ENCODE measurements at places on chromosomes 13 and 19.
A peak's percentile ranks its signal among the peaks of the same experiment; 100 is the strongest.

DNA sequence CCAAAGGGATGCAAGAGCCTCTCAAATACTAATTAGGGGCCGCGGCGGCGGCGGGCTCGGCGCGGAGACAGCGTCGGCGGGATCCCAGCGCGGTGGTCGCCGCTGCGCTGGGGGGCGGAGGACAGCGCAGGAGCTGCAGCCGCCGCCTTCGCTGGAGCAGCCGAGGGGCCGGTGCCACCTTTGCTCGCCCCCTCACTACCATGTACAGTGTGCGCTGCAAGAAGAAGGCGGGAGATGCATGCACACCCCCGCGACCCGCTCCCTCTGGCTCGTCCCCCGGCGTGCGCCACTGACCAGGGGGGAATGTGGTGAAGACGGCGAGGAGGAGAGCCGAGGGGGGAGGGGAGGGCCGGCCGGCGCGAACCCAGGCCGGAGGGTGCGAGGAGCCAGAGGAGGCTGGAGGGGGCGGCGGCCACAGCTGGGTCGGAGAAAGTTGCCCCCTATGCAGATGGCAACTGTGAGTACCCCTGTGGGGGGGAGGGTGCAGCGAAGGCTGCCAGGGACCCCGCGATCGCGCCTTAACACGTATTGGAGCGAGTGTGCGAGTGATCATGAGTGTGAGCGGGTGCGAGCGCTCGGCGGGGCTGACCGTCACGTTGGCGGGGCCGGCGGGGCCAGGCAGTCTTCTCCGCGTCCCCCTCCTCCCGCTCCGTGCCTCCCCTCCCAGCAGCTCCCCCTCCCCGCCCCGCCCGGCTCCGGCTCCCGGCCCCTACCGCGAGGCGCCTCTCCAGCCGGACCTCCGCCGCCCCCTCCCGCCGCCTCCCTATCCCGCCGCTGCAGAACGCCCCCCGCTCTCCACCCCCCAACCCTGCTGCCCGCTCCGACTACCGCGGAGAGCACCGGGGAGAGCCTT lies 808 bp downstream of the SLITRK5 start:
- no peaks in the 10 kb centered on the region for H3K4me1 ChIP-seq
- no peaks in the 10 kb centered on the region for H3K36me3 ChIP-seq
- H3K27ac ChIP-seq, result no peak overlapping the region
- peak overlapping the region; percentile 10 for H3K4me3 ChIP-seq

DNA sequence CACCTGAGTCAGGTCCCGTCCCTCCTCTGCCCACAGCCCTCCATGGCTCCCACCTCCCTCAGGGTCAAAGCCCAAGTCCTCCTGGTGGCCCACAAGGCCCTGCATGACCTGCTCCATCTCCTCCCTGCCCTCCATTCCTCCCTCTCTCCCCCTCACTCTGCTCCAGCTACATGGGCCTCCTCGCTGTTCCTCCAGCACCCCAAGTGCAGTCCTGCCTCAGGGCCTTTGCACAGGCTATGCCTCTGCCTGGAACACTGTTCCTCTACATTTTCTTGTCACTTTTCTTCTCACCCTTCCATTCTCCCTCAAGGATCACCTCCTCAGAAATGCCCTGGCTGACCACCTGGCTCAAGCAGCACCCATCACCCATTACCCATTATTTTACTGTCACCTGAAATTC lies 41.5 kb downstream of the PTPRS start:
- H3K36me3 ChIP-seq, result no peaks in the 10 kb centered on the region
- no peak overlapping the region for H3K27ac ChIP-seq
- DNase-seq, result no peak
- H3K4me3 ChIP-seq, result no peak overlapping the region

GRCh38 chr13:110073982-110074381 lies 233.0 kb downstream of the COL4A1 start:
- no peak for DNase-seq
- no peaks in the 10 kb centered on the region for H3K27me3 ChIP-seq
- no peaks in the 10 kb centered on the region for H3K4me1 ChIP-seq
- H3K27ac ChIP-seq, result no peak overlapping the region
- no peak overlapping the region for H3K4me3 ChIP-seq
- no peaks in the 10 kb centered on the region for H3K36me3 ChIP-seq

- H3K4me3 ChIP-seq, result no peak overlapping the region
- DNase-seq, result peak; percentile 15
- H3K27me3 ChIP-seq, result no peaks in the 10 kb centered on the region
- H3K27ac ChIP-seq, result no peak overlapping the region
These were observed 63.5 kb downstream of the COLGALT1 start for GRCh38 chr19:17618936-17619335.

DNA sequence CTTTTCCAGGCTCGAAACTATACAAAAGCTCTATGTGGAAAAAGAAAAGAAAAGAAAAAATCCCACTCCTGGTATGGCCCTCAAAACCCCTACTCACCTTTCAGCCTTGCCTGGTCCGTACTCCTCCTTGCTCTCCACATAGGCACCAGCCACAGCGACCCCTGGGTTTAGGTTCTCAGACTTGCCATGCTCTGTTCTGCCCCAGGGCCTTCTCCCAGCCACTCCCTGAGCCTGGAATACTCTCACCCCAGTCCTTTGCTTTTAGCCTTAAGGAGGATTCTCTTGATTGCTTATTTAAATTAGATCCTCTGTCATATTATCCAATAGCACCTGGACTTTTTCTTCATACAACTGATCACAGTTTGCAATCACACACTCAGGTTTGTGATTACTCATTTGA lies 522.5 kb downstream of the DIAPH3 start:
- no peaks in the 10 kb centered on the region for H3K27me3 ChIP-seq
- H3K4me1 ChIP-seq, result no peaks in the 10 kb centered on the region
- no peak overlapping the region for H3K27ac ChIP-seq
- no peak for DNase-seq
- H3K4me3 ChIP-seq, result no peak overlapping the region

DNA sequence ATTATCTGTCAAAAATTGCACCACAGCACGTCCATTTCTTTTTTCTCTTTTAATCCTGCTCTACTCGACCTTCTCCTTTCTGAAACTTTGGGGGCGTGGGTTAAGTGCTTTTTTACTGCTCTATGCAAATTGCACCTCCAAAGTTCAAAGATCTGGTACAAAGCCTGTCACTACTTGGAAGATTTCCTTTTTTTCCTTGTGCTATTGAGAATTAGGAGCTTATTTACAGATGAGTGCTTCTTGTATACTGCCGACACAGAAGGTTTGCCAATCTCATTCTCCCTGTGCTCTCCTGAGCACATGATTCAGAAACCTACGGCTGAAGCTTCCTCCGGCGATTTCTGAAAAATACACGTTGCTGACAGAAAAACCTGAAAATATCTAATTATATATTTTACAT lies 94.8 kb downstream of the TEX29 start:
- H3K27ac ChIP-seq, result no peak overlapping the region
- no peaks in the 10 kb centered on the region for H3K36me3 ChIP-seq
- H3K27me3 ChIP-seq, result no peaks in the 10 kb centered on the region

GRCh38 chr19:5572556-5573286 lies 5.0 kb upstream of the TINCR start:
- no peaks in the 10 kb centered on the region for H3K27me3 ChIP-seq
- no peak overlapping the region for H3K4me3 ChIP-seq
- H3K27ac ChIP-seq, result no peak overlapping the region
- no peaks in the 10 kb centered on the region for H3K4me1 ChIP-seq
- DNase-seq, result no peak
- H3K36me3 ChIP-seq, result no peaks in the 10 kb centered on the region

DNA sequence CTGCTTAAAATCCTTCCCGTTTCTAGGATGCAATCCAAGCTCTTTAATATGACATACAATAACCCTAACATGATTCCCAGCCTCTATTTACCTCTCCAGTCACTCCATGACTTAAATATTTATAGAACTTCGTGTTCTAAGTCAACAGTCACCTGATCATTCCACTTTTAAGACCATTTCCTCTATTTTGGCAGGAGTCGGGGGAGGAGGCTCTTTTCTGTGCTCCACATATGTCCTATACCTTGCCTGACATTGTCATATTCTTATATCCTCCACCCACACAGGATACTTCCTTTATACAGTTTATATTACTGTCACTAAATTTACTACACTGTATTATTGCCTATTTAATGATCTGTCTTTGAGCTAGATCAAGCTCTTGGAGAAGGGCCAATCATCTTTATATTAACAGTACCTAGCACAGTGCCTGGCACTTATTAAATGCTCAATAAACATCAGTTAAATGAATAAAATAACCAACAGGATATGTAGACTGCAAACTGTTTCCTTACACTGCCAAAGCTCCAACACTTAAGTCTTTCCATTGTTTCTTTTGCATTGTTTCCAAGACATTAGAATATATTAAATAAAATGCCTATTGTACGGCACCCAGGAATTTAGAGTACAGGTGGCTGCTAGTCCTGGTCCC lies 2.7 kb downstream of the ARGLU1 start:
- no peaks in the 10 kb centered on the region for H3K27me3 ChIP-seq
- no peak for DNase-seq
- no peaks in the 10 kb centered on the region for H3K36me3 ChIP-seq
- H3K4me3 ChIP-seq, result no peak overlapping the region
- H3K4me1 ChIP-seq, result peaks cover 39% of the 10 kb centered on the region

DNA sequence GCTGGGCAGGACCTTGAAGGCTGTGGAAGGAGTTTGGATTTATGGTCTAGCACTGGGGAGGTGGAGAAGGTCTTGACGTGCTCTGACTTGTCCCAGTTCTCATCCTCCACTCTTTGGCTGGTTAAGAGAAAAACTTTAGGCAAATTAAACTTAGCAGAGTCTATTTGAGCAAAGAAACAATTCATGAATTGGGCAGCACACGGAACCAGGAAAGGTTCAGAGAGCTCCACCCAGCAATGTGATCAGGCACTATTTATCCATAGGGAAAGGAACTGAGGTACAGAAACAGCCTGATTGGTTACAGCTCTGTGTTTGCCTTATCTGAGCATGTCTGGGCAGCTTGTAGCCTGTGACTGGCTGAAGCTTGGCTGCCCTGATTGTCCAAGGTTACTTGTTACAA lies 45.4 kb upstream of the CYP2B6 start:
- no peaks in the 10 kb centered on the region for H3K27me3 ChIP-seq
- peaks cover 12% of the 10 kb centered on the region for H3K36me3 ChIP-seq
- no peak overlapping the region for H3K27ac ChIP-seq
- no peaks in the 10 kb centered on the region for H3K4me1 ChIP-seq
- no peak overlapping the region for H3K4me3 ChIP-seq

DNA sequence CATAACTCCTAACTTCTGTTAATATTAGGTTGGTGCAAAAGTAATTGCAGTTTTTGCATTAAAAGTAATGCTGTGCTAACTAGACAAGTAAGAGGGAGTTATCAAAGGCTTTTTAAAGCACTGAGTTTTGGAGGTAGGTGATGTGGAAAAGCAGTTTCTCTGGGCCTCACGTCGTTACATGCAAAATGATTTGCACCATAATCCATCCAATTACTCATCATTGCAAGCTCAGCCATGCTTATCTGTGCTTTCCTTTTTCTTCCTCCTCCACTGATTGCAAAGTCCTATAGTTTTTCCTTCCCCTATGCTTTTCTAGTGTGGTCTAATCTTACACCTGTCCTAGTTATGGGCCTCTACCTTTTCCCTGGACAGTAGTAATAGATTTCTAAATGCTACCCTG lies 35.4 kb upstream of the INTS6 start:
- no peak overlapping the region for H3K27ac ChIP-seq
- no peaks in the 10 kb centered on the region for H3K4me1 ChIP-seq
- no peaks in the 10 kb centered on the region for H3K27me3 ChIP-seq
- H3K4me3 ChIP-seq, result no peak overlapping the region

GRCh38 chr19:46489445-46490272 lies 6.0 kb downstream of the PNMA8B start:
- no peak overlapping the region for H3K4me3 ChIP-seq
- H3K4me1 ChIP-seq, result no peaks in the 10 kb centered on the region
- DNase-seq, result no peak
- H3K36me3 ChIP-seq, result no peaks in the 10 kb centered on the region

GRCh38 chr13:79775830-79776229 lies 294.9 kb downstream of the NDFIP2 start:
- H3K4me3 ChIP-seq, result no peak overlapping the region
- H3K4me1 ChIP-seq, result no peaks in the 10 kb centered on the region
- H3K36me3 ChIP-seq, result no peaks in the 10 kb centered on the region
- no peaks in the 10 kb centered on the region for H3K27me3 ChIP-seq
- H3K27ac ChIP-seq, result no peak overlapping the region
- no peak for DNase-seq

DNA sequence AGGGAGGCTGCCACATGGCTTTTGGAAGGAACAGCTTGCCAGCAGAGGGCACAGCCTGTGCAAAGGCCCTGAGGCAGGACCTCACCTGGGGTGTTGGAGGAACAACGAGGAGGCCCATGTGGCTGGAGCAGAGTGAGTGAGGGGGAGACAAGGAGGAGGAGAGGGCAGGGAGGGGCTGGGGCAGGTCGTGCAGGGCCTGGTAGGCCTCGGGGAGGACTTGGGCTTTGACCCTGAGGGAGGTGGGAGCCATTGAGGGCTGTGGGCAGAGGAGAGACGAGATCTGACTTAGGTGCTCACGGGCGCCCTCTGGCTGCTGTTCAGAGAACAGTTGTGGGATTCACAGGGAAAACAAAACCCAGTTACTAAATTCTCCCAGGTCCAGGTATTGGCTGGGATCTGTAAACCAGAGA lies 25.2 kb downstream of the ZNRF4 start:
- no peaks in the 10 kb centered on the region for H3K4me1 ChIP-seq
- DNase-seq, result no peak
- no peak overlapping the region for H3K4me3 ChIP-seq
- no peaks in the 10 kb centered on the region for H3K27me3 ChIP-seq
- H3K36me3 ChIP-seq, result no peaks in the 10 kb centered on the region

DNA sequence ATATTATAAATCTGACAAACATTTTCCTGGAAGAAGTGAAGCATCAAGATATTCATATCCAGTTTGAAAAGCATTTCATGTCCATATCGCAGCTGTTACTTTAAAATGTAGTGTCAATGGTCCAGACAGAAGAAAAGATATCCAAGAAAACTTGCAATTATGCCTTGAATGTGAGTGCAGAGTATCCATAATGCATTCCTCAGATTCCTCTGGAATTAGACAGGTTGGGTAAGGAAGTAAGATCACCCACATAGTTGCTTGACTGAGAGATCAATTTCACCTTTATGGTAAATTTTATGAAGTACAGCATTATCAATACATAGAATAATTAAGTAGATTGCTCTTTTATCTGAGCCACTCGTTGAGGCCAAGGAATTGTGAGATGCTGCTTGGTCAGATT lies 327.0 kb upstream of the SLITRK5 start:
- H3K4me3 ChIP-seq, result no peak overlapping the region
- H3K36me3 ChIP-seq, result no peaks in the 10 kb centered on the region
- no peak overlapping the region for H3K27ac ChIP-seq
- H3K27me3 ChIP-seq, result no peaks in the 10 kb centered on the region
- no peaks in the 10 kb centered on the region for H3K4me1 ChIP-seq

Measured in right lobe of liver (tissue), 6 donors.